GM10248 (cell line): ENCODE measurements at places on chromosomes 1 and 21.

DNA sequence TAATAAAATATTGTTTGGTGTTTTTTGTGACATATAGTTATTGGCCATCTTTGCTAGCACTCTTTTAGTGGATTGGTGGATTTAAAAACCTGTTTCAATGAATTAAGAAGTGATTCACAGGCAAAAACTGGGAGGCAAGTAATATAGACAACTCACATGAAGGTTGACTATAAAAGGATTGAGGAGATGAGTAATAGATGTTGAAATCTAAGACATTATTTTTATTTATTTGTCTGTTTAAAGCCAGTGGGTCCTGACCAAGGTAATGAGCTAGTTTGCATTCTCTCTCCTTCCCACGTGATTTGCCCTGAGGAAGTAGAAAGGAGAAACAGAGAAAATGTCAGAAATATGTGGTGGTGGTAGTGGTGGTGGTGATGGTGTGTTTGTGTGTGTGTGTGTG, 351.5 kb upstream of the ZP4 start:
- no peak for DNase-seq

- DNase-seq, result no peak
Observed at GRCh38 chr1:247286134-247286670, 30.3 kb downstream of the VN1R5 start.

- no peak for DNase-seq
Observed at GRCh38 chr1:185152187-185152767, 4.5 kb downstream of the TRMT1L start.

DNA sequence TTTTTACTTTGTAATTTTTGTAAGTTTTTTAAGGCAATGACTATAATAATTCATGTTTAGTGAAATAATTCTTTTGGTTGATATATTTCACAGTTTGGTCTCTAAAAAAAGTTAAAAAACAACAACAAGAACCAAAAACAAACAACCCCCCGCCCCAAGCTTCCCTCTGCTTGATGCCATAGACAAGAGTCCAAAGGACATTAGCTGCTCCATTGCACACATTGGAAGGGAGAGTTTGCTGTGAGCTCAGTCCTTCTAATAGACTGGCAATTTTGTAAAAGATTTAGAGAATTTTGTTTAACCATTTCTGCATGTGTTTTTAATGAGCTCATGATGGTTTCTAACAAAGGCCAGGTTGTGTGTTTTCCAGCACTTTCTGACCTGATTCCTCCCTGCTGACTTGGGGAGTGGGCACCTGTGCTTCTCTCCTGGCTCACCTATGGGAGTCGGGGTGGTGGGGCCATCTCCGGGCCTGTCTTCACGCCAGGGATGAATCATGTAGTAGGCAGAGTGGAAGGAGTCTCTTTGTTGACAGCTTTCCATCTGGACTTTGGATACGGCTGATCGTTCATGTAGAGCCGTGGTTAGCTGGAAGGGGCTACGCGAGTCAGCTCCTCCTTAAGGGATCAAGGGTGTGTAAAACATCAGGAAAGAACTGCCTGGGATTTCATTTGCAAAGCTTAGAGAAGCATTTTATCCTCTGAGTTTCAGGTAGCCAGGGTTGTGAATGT, 14.1 kb downstream of the ZBTB18 start:
- DNase-seq, result no peak

DNA sequence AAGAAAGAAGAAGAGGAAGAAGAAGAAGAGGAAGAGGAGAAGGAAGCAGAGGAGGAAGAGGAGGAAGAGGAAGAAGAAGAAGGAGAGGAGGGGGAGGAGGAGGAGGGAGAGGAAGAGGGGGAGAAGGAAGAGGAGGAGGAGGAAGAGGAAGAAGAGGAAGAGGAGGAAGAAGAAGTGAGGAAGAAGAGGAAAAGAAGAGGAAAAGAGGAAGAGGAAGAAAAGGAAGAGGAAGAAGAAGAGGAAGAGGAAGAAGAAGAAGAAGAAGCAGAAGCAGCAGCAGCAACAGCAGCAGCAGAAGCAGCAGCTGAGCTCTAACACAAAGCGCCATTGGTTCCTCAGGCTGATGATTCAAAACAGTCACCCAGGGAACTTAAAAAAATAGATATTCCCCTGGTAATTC, 34.0 kb downstream of the DNAI4 start:
- no peak for DNase-seq

GRCh38 chr1:246651012-246651695, 73.1 kb upstream of the SCCPDH start:
- DNase-seq, result no peak

DNA sequence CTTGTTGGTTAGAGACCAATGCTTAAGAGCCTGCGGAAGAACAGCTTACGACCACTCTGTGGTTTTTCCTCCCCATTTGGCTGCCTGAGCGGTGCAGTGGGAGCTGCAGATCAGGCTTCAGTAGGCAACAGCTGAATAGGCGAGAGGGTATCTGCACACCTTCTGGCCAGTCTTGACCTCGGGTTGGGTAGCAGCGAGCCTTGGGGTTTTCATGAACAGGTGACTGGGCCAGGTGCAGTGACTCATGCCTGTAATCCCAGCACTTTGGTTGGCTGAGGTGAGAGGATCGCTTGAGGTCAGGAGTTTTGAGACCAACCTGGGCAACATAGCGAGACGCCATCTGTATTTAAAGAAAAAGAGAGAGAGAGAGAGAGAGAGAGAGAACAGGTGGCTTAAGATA, 41.0 kb downstream of the NENF start:
- no peak for DNase-seq

DNA sequence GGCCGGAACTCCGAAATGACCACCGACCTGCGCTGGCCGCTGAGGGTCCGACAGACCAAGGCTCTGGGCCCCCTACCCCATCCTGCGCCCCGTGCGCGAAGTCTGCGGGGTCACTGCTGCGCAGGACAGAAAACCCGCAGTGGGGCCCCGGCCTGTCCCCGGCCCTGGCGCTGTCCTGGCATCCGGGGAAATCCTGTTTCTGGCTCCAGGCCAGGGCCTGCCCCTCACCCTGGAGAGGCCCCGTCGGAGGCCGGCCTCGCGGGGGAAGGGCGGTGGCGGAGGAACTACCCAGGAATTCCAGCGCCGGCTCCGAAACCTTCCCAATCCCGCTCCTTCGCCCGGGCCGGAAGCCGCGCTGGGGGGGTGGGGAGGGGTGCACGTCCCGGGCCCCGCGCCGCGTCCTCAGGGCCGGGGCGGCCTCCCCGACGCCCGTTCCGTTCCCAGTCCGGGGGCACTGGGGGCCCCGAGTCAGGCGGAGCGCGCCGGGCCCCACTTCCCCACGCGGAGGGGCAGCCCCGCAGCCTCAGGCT, 77.0 kb downstream of the MORN1 start:
- no peak for DNase-seq

GRCh38 chr1:37146071-37146470, 111.8 kb upstream of the GRIK3 start:
- DNase-seq, result no peak

DNA sequence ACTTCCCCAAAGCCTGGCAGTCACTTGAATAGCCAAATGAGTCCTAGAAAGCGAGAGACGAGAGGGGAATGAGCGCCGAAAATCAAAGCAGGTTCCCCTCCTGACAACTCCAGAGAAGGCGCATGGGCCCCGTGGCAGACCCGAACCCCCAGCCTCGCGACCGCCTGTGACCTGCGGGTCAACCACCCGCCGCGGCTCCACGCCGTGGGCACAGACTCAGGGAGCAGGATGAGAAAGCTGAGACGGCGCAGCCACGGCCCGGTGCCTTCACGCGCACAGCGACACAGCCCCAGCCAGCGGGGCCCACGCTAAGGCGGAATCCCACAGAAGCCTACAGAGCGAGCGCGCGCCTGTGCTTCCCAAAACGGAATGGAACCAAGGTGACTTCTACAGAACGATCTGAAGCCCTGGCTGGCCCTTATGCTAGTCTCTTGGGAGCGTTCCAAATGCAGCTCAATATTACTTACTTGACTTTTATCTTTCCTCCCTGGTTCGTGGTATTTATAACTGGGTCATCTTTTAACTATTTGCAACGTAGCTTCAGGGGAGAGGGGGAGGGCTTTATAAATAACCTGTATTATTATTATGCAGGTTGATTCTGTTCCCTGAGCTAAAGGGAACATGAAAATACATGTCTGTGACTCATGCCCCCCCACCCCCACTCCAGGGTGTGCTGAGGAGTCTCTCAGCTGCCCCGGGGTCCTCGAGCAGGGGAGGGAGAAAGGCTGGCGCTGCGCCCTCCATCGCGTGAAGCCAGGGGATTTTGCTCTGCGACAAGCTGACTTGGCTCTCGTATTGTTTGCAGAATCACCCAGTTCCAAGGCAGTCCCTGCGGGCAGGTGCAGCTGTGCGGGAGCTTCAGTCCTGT, 1.7 kb downstream of the TSPEAR start:
- no peak for DNase-seq

DNA sequence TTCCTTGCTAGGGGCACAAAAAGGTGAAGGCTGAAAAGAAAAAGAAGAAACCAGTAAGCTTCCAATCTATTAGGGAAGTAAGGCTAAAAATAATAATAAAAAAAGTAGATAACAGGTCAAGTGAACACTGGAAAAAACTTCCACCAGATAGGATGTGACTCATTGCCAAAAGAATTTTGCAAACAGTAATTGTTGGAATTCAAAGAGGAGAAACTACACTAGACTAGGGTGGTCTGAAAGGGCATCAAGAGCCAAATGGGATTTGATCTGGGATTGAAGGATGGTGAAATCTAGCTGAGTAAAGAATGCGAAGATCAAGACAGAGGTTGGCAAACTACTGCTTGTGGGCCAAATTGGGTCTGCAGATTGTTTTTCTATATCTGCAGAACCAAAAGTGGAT, 6.0 kb upstream of the ST6GALNAC3 start:
- no peak for DNase-seq

GRCh38 chr1:183339556-183340167, 78.5 kb downstream of the NMNAT2 start:
- DNase-seq, result no peak

- no peak for DNase-seq
Observed at GRCh38 chr1:28782011-28782410, 30.0 kb upstream of the OPRD1 start.

GRCh38 chr1:6111571-6111970, 65.9 kb downstream of the KCNAB2 start:
- DNase-seq, result no peak
